ENCODE measurements at places on chromosomes 7 and 10. TPM values are rescaled to one million over a fixed set of nuclear protein-coding genes. Genes with fewer than 3 reads are reported as not detected.

DNA sequence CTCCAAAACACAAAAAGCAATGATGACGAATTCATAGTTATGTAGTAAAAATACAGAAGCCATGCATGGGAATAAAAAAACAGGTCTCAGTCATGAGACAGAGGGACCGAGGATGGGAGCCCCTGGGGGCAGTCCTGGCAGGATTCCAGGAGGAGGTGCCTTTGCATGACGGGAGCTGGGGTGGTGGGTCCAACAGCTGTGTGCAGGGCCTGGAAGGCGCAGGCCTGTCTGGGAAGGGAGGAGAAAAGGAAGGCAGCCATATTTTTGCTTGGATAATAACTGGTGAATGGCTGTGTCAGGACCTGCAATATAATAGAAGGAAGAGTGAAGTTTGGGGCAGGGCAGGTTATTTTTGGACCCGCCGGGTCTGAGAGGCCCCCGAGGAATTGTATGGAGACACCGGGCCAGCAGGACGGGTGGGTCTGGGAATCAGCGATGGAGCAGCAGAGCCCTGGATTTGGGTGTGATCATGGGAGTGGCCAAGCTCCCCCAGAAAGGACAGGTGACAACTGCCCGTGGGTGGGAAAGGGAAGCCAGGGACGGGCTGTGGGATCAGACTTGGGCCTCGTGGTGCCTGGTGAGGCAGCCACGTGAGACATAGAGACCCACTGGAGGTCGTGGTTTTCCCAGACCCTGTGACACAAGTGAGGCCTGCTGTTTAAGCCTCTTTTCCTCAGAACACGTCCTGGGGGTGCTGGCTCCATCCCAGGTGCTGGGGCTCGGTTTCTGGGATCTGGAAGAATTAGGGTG, 2.9 kb upstream of the JAKMIP3 start:
- DNase-seq = peak; percentile 66

DNA sequence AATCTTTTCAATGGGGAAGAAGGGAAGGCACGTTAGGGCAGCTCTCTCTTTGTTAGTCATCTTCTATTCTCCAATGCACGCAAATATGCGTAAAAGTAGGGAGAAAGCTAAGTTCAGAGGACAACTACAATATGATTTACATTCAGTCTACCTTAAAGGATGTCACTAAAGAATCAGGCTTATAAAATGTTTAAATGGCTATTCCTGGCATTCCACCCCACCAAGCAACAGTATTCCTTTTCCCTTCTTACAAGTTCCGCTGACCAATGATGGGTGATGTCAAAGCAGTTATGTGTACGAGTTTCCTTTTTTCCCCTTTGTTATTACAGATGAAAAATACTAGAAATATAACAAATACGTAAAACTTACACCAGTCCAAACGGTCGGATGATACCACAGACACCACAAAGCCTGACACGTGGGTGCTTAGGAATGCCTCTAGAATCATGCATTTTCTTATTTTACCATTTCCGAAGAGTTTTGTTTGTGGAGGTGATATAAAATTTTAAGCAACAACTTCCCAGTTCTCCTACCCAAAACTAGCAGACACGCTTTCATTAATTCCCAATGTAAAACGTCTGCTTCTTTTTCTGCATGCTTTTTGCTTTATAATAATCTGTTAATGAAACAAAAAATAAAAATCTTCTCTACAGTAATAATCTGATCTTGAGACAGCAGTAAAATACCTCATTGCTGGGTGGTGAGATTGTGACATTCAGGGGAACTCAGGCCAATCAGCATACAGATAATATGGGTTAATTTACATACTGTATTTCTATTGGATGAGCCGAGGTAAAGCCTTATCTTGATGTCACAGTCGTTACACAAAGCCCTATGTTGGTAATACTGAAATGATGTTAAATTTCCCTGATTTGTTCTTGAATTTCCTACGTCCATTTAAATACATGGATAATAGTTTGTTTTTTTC, 708 bp upstream of the GPR85 start:
- no peak for DNase-seq

Gene CYP3A5
- 195 TPM for total RNA-seq

Gene TMEM236
- total RNA-seq = 0.95 TPM

Gene CTAGE8
- 9.7 TPM for total RNA-seq

DNA sequence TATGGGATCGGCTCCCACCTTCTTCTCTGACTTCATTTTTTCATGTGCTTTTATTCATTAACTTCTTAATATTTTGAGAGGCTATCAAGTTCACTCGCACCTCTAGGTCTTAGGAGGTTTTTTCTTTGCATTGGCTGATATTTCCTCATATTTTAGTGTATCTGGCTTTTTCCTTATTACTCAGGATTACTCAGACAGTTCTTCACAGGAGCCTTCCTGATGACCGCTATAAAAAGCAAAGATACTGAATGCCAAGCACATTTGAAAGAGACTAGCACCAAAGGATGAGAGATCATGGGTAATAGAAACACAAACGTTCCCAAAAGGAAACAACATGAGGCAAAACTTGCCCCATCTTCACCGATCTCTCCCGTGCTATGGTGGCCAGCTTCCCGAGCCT, 409.2 kb upstream of the KLF6 start:
- DNase-seq = no peak

DNA sequence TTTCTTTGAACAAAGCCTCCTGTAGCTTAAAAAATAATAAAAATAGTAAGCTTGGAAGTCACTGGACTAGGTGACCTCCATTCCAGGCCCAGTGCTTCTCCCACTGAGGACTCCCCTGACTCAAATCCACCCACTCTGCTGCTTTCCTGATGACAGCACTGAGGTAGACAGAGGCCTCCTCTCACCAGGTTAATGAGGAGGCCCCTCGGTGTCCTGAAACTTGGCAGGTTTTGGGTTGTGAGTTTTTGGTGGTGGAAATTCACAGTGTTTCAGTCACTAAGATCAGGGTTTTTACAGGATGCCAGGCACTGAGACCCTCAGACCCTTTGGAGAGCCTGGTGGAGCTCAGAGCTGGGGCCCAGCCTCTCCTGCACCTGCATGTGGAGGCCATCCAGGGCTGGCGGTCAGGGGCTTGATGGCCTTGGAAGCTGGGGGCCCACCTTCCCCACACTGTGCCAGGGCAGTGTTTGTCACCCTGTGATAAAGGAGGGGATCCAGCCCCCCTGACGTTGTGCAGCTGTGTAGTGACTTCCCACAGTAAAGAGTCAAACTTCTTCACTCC, 19.1 kb downstream of the TSPAN14 start:
- no peak for DNase-seq

Gene RET
- 1.3 TPM for total RNA-seq

GRCh38 chr10:116201011-116201410, 72.0 kb downstream of the GFRA1 start:
- no peak for DNase-seq

GRCh38 chr10:85548034-85548433, 818.6 kb downstream of the GRID1 start:
- DNase-seq = no peak

GRCh38 chr10:43265799-43266721, 805 bp downstream of the RASGEF1A start:
- DNase-seq = peak; percentile 85

- no peak for DNase-seq
Measured at GRCh38 chr7:27912751-27913150, 172.8 kb downstream of the TAX1BP1 start.

GRCh38 chr7:1927937-1928644, 258.0 kb downstream of the ELFN1 start:
- DNase-seq = no peak

Gene CTNNA3
- total RNA-seq = 0.19 TPM

DNA sequence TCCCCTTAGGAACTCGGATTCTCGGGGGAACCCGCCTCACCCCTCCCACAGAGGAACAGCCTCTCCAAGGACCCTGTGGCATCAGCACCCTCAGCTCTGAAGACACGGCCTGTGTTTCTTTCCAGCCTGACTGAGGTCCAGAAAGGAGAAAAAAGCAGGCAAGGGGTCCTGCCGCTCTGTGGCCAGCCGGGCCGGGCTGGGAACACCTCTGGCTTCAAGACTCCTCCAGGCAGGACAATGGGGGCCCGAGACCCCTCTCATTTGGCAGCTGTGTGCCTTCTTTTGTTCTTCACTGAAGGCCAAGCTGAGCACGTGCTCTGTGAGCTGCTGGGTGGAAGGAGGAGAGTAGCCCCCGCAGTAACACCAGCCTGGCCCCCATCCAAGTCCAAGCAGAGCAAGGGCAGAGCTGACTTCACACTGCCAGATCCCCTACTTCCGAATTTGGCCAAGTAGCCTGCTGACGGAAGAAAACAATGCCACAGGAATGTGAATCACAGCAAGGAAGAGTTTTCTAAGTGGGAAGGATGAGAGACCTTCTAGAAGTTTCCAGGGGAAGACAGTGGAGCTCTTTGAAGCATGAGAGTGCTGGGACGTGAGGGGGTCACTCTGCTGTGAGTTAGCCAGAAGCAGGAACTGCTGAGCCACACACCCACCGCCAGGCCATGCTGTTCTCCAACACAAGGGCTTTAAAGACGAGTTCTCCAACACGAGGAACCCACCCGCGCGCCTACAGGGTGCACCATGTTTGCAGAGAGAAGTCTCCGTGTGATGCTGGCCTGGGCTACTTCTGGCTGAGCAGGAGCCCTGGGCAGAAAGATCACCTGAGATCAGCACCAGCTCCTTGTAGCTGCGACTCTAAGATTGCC, 3.1 kb downstream of the CNPY1 start:
- DNase-seq = no peak

DNA sequence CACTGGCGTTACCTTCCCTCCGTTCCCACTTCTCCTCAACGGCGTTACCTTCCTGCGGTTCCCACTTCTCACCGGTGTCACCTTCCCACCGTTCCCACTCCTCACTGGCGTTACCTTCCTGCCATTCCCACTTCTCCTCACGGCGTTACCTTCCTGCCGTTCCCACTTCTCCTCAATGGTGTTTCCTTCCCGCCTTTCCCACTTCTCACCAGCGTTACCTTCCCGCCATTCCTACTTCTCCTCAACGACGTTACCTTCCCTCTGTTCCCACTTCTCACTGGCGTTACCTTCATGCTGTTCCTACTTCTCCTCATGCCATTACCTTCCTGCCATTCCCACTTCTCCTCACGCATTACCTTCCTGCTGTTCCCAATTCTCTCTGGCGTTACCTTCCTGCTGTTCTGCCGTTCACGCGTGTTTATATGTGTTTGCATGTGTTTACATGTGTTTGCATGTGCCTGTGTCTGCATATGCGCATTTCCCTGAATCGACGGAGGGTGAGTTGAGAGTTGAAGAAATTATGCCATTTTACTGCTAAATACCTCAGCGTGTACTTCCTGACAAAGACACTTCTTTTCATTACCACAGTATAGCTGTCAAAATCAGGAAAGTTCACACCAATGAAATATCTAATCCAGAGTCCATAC, 23.2 kb upstream of the CFAP46 start:
- DNase-seq = no peak

GRCh38 chr10:58967551-58968388, 208.7 kb upstream of the PHYHIPL start:
- DNase-seq = no peak

DNA sequence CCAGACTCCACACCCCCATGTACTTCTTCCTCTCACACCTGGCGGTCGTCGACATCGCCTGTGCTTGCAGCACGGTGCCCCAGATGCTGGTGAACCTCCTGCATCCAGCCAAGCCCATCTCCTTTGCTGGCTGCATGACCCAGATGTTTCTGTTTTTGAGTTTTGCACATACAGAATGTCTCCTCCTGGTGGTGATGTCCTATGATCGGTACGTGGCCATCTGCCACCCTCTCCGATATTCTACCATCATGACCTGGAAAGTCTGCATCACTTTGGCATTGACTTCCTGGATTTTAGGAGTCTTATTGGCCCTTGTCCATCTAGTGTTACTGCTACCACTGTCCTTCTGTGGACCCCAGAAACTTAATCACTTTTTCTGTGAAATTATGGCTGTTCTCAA, 4.8 kb downstream of the OR2A25 start:
- no peak for DNase-seq

GRCh38 chr7:92228100-92228499, 17.6 kb downstream of the KRIT1 start:
- DNase-seq = no peak

GRCh38 chr7:37467002-37467401, 18.3 kb upstream of the ELMO1 start:
- no peak for DNase-seq

- no peak for DNase-seq
Measured at GRCh38 chr10:128137877-128138276, 11.7 kb upstream of the MKI67 start.

GRCh38 chr7:103712991-103713778, 267.2 kb upstream of the SLC26A5 start:
- DNase-seq = no peak

DNA sequence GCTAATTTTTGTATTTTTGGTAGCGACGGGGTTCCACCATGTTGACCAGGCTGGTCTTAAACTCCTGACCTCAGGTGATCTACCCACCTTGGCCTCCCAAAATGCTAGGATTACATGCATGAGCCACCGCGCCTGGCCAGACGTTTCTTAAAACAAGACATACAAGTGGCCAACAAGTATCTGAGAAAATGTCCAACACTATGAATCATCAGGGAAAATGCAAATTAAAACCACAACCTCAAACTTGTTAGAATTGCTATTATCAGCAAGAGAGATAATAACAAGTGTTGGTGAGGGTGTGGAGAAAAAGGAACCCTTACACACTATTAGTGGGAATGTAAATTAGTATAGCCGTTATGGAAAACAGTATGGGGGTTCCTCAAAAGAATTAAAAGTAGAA, 148.6 kb downstream of the SUGCT start:
- no peak for DNase-seq

Gene TM9SF3
- 57.3 TPM for total RNA-seq

Gene SPDYE17
- total RNA-seq = not detected

DNA sequence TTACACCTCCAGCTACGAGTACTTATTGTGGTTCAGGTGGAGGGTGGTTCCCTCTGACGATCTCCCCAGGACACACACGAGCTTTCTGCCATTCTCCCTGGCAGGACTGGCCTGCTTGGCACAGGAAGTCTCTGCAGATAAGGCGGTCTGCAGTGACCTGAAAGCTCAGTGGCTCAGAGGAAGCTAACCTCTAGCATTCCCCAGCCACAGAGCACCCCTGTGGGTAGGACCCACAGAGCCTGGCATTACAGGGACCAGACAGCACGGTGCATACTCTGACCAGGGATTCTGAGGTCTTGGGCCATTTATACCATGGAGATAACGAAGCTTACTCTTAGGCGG, 1.9 kb upstream of the GPR146 start:
- no peak for DNase-seq

- no peak for DNase-seq
Measured at GRCh38 chr7:68684246-68684839, 913.9 kb upstream of the AUTS2 start.

GRCh38 chr10:71696628-71697326, 22.8 kb downstream of the C10orf105 start:
- DNase-seq = no peak

GRCh38 chr7:2539031-2539911, 16.1 kb downstream of the BRAT1 start:
- no peak for DNase-seq

Gene IPMK
- total RNA-seq = 13.0 TPM

GRCh38 chr10:30705625-30706149, 76.1 kb upstream of the LYZL2 start:
- peak; percentile 72 for DNase-seq
